ENCODE measurements at places on chromosomes 2 and 18.

- DNase-seq, result no peak
Measured at GRCh38 chr2:14454202-14454601, 178.3 kb upstream of the LRATD1 start.

DNA sequence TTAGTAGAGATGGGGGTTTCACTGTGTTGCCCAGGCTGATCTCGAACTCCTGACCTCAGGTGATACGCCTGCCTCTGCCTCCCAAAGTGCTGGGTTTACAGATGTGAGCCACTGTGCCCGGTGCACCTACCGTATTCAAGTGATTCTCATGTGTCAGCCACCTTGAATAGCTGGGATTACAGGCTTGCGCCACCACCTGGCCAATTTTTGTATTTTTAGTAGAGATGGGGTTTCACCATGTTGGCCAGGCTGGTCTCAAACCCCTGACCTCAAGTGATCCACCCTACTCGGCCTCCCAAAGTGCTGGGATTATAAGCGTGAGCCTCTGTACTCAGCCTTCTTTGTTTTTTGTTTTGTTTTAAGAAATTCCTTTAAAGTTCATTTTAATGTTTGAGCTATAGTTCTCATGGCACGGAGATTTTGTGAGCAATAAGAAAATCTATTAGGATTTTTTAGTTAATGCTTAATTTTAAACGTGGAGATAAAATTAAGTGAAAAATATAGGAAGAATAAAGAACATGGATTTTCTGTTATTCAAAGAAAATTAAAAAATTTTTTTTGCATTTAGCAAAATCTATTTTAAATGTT lies 242.6 kb downstream of the PHLPP1 start:
- DNase-seq, result no peak

GRCh38 chr2:23027396-23027795 lies 357.6 kb upstream of the KLHL29 start:
- DNase-seq, result no peak

DNA sequence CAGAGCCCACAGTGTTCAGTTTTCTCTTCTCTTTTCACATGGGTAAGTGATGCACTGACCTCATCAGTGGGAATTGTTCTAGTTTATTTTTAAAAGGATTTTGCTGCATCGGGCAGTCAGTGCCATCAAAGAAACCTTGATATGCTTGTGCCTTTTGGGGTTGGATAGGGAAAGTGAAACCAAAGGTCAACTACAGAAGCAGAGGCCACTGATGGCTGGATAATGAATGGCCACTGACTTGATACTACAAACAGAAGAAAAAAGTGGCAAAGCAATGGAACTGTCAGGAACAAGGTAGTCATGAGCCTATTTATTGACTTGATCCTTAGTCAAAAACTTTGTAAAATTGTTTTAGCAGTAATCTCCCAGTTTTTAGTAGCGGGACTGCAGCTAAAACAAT lies 636.3 kb upstream of the ZEB2 start:
- DNase-seq, result no peak

DNA sequence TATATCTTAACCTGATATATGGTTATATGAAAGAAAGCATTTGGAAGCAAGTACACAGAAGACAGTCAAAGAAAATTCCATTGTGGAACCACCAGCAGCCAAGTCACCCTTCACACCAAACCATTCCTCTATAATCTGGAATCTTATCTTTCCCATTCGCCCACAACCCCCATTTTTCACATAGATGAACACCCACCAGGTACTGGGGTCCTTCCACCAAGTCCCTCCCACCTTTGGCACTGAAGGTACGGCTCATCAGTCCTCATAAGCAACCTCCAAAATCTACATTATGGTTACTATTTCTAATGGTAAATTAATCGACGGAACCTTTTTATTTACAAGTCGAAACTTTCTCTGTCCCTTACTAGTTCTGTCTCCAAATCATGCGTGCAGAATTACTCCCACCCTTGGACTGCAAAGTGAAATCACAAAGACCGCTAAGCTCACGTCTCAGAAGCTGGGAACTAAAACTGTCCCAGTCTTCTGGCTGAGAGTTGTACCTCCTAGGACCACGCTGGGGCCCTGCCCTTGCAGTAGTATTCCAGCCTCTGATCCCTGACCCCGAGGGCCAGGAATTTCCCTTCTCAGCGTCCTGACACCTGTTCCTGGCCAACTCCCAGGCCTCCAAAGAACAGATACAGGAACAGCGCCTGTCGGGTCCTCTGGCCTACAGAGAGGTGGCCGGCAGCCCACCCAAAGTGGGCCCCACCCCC lies 702 bp downstream of the OLA1 start:
- DNase-seq, result no peak

DNA sequence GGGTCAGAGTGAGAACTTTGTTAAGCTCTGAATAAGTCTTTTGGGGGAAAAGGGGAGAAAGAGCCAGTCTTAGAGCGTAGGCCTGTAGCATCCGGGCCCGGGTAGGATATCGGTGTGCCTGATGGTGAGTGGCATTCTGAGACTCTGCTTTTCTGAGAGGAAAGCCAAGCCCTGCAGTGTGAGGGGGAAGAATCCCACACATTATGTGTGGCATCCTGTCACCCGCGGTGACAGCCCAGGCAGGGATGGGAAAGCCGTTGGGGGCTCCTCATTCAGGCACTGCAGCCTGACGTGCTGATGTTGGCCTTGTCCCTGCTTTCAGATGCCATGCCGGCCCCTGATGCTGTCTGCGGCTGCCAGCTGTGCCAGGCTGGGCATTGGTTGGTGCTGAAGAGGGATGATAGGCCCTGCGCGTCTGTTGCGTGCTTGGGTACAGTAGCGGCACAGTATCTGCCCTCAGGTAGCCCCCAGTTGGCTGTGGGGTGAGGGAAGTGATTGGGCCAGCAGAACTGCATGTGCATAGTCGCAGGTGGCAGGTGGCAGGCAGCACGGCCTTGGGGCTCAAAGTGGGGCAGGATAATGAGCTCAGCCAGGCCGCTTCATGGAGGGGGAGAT lies 37.6 kb downstream of the GLI2 start:
- DNase-seq, result no peak

DNA sequence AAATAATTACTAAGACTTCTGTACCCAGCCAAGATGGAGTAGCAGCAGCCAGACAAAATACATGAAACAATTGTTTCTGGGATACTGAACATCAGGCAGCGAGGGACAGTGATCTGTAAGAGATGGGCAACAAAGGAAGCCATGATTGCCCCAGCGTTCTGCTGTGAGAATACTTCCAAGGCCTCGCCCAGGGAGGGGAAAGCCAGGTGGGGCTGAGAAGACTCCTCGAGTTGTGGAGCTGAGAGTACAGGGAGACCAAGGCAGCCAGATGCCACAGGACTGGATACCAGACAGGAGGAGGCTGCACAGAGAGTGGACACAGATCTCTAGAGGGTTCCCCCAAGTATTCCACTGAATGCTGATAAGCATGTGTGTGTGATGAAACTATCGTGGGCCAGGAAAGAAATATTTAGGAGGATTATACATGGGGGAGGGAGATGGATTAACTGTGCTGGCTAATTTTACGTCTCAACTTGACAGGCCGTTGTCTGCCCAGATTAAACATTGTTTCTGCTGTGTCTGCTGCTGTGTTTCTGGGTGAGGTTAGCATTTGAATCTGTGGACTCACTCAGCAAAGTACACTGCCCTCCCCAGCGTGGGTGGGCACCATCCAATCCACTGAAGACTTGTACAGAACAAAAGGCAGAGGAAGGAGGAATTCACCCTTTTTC lies 10.2 kb upstream of the LIMS2 start:
- DNase-seq, result no peak

- DNase-seq, result no peak
Measured at GRCh38 chr2:9699139-9700108, 68.6 kb upstream of the YWHAQ start.

GRCh38 chr2:240165661-240166060 lies 25.2 kb upstream of the OTOS start:
- DNase-seq, result no peak

DNA sequence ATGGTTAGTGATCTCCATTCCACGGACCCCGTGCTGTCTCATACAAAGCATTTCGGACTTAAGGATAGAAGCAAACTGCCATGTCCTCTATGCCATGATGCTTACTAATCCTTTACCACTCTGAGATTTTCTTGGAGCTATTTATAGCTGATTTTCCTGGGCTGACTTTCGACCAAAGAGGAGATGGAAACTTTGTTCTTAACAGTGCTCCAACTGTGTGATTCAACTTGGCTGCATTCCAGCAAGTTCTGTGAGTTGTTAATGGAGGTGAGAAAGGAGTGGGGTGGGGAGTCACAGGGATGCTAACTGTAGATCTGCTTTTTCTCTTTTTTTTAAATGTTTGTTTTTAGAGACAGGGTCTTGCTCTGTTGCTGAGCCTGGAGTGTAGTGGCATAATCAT lies 45.5 kb upstream of the MSH2 start:
- no peak for DNase-seq

GRCh38 chr2:157831573-157832315 lies 44.4 kb downstream of the ACVR1 start:
- DNase-seq, result no peak

- DNase-seq, result peak; percentile 41
Measured at GRCh38 chr2:85437488-85438200, 19.1 kb downstream of the SH2D6 start.

- no peak for DNase-seq
Measured at GRCh38 chr2:240553956-240554480, 3.8 kb downstream of the ANKMY1 start.

DNA sequence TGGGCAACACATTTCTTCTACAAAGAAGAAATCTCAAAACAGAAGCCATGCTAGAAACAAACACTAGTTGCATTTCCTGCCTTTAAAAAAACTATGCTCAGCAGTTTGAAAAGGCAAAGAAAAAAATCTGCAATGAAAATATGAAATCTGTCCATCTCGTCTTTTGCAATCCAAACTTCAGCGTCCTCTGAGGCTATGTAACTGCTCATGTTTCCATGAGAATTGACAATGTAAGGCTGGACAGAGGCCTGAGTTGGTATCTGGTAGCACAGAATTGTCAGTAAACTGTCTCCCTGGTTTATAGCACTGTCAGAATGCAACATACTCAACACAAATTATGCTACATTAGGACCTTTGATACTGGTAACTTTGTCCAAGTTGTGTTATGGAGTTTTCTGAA lies 429.9 kb downstream of the ARHGAP15 start:
- DNase-seq, result no peak

DNA sequence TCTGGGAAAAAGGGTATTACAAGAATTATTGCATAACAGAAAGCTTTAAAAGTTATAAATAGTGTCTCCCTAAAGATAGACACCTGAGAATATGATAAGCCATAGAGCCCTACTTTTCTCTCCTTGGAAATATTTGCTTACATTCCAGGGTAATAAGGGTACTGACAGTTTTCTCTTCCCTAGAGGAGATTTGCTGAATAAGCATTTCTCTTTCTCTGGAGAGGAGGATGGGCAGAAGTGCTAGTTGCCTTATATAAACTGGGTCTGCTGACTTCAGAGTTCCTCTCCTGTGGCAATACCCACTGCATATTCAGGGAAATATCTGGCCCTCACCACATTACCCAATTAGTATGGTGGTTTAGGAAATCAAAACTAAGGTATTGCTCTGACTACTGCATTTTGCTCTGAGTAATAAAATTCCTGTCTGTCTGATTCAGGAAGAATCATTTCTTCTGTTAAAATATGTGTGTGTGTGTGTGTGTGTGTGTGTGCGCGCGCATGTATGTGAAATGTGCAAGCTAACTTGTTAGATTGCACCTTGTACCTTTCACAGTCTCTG lies 1391.3 kb downstream of the DSC3 start:
- no peak for DNase-seq

DNA sequence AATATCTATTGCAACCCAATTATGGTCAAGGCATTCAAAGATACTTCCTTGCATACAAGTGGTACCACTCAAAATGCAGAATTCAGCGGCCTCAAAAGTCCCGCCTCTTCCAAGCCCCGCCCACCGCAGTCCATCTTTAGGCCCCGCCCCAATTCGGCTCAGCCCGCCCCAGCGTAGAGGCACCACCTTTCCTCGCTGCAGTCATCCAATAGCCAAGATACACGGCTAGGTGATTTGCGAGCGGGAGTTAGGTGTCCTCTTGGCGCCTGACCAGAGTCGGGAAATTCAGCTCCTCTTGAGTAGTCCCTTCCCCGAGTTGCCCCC lies 431 bp upstream of the SEC11C start:
- peak; percentile 88 for DNase-seq

DNA sequence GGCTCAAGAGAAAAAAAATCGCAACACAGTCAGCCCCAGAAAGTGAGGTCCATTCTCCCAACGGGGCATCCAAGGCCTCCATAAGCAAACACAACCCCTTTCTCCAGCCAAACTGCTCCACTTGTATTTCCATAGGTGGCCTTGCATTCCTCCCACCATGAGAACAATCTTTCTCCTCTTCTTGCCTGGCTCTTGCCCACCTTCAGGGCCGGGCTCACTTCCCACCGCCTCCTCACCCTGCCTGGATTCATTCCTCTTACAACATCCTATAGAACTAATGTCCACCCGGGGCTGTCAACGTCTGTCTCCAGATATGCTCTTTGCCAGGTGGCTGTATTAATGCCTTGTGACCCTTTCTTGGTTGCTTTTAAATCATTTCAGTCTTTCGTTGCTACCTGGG lies 124.5 kb downstream of the SMAD7 start:
- no peak for DNase-seq

GRCh38 chr2:200814276-200814815 lies 2.6 kb downstream of the BZW1 start:
- DNase-seq, result no peak

DNA sequence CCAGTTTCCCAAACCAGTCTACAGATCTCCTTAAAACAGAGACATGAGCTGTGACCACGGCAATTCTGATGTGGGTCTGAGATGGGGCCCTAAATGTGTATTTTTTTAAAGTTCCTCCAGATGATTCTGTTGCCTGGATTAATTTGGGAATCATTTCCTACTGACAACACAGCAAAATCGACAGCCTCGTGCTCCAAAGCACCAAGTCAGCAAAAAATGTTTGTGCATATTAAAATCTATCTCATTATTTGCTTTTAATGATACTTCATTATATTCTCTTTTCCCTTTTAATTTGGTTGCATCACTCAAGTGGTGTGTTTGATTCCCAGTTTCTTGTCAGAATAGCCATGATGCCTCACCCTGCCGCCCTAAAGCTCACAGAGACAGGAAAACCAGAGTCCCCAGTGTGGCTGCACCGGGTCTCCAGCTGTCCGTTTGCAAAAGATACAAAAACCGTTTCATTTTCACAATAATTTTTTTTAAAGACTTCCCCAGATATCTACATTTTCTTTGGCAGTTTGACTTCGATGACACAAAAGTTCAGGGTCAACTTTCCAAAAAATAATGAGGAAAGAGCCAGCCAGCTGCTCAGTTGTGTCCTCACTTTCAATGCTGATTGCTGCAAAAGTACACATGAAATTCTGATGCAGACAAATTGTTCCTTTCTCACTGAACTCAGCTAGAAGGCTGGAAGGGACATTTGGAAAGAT lies 443.2 kb upstream of the ID2 start:
- no peak for DNase-seq

DNA sequence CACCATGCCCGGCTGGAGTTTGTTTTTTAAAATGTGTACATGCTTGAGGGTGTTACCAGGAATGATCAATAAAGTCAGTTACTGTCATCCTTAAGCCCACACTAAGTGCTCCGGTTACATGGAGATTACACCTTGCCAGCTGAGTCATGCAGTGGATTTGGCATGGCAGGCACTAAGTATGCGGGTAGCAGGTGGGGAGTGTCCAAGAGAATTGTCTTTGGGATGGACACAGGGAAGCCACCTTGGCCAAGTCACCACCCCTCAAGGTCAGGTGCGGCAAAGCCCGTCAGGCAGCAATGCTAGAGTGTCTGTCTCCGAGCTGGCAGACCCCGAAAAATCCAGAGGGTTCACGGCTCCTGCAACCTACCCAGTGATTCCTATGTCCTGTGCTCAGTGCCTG lies 54.8 kb downstream of the GBX2 start:
- no peak for DNase-seq

GRCh38 chr2:137254052-137254451 lies 488.7 kb downstream of the THSD7B start:
- DNase-seq, result no peak

GRCh38 chr2:29202819-29203495 lies 87.7 kb downstream of the CLIP4 start:
- no peak for DNase-seq
